ENCODE measurements at places on chromosomes 12 and 14. TPM values are rescaled to one million over a fixed set of nuclear protein-coding genes. Genes with fewer than 3 reads are reported as not detected.
A peak's percentile ranks its signal among the peaks of the same experiment; 100 is the strongest.

The TRHDE gene
- total RNA-seq = not detected

The PTGDR gene
- total RNA-seq = 1.4 TPM

- peak; percentile 33 for DNase-seq
Measured at GRCh38 chr12:53190108-53190729, 9.5 kb upstream of the CSAD start.

- no peak for DNase-seq
Measured at GRCh38 chr14:87207756-87208155, 785.2 kb downstream of the GALC start.

DNA sequence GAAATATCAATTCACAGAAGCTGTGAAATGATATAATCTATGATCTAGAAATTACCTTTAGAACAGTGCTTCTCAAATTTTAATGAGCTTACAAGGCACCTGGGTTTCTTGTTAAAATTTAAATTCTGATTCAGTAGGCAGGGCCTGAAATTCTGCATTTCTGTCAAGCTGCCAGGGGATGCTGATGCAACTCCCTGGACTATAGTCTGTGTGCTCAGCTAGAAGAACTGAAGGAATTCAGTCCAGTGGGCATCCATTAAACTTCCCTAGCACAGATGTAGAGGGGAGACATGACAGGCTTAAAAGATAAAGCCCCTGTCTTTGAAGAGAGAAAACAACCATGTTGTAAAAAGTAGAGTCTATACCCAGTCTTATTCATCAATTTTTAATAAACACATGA, 441.8 kb downstream of the TMTC2 start:
- no peak for DNase-seq

The TMEM132C gene
- total RNA-seq = not detected

- DNase-seq = no peak
Measured at GRCh38 chr14:64841121-64841651, 38.5 kb downstream of the SPTB start.

The ERGIC2 gene
- total RNA-seq = 127 TPM

DNA sequence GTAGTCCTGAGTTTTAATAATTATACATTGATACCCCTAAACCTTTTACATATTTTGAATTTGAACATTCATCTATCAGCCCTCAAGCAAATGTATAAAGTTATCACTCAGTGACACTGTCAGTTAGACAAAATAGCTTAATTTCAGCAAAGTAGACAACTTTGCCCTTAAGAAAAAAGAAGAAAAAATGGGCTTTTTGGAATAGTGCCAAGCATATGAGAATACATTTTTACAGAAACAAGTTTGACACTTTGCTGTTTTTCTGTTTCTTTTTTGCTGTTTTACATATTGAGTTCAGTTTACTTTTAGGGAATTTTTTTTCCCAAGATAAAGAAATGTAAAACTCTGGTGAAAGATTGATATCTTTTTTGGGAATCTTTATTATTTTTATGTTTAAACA, 14.3 kb downstream of the TBK1 start:
- no peak for DNase-seq

DNA sequence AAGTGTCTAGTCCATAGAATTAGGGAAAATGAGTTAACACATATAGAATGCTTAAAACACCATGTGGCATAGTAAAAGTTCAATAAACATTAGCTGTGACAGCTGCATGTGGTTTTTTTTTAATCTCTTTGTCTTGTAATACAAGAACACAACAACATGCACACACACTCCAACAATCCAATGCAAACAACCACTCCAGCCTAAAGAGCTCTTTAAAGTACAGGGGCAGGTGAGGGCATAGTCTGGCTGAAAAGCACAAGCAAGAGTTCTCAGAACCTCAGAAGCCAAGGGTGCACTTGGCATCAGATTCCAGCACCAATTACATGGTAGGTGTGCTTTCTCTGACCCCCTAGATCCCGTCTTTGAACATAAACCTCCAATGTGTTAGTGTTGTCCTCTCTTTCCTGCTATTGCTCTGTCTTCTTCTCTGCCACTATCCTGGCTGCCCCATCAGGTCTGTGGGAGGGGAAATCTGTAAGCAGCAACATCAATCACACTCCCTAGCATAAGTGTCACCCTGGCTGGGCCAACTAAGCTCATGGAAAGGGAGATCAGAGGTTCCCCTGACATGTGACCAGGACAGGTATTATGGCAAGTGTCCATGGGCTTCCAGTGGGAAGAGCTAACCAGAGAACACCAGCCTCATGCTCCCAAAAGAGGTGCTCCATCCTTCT, 91.0 kb downstream of the SLC8A3 start:
- no peak for DNase-seq

The TAS2R19 gene
- 0.88 TPM for total RNA-seq

The PRIMA1 gene
- total RNA-seq = not detected

- no peak for DNase-seq
Measured at GRCh38 chr12:4145990-4146859, 127.3 kb upstream of the CCND2 start.

DNA sequence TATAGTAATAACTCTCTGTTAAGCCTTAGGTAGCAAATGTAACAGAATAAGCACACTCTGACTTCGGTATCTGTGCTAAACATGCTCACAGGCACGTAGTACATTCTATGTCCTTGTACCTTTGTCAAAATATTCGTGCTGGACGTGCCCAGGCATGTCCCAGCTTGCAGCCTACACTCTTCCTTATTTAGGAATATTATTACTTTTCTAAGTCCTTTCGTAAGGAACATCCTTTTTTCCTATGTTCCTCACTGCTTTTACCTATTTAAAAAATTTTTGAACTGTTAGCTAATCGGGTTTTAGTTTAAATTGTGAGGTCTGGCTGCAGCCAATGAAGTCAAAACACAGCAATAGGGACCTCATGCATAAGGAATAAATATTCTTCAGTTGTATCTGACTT, 24.1 kb upstream of the UBC start:
- no peak for DNase-seq

GRCh38 chr12:9741726-9742125, 8.8 kb upstream of the CLECL1 start:
- DNase-seq = peak; percentile 68

The DNAJC22 gene
- total RNA-seq = not detected

DNA sequence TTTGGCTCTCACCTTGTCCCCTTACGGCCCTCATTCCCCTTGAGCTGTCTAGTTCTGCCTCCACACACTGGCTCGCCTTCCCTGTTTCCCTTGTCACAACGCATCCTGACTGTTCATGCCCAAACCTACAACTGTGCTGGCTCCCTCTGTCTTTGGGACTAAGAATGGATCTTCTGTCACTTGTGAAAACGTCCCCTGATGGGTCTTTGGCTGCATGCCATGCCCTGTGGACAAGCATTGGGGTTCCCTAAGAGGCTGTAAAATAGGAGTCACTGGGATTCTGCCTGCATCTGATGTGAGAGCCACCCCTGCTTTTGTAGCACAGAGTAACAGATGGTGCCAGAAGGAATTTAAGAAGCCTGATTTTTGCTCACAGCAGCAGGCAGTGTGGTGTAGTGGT, 285.3 kb upstream of the CRY1 start:
- no peak for DNase-seq

The CHGA gene
- total RNA-seq = not detected

DNA sequence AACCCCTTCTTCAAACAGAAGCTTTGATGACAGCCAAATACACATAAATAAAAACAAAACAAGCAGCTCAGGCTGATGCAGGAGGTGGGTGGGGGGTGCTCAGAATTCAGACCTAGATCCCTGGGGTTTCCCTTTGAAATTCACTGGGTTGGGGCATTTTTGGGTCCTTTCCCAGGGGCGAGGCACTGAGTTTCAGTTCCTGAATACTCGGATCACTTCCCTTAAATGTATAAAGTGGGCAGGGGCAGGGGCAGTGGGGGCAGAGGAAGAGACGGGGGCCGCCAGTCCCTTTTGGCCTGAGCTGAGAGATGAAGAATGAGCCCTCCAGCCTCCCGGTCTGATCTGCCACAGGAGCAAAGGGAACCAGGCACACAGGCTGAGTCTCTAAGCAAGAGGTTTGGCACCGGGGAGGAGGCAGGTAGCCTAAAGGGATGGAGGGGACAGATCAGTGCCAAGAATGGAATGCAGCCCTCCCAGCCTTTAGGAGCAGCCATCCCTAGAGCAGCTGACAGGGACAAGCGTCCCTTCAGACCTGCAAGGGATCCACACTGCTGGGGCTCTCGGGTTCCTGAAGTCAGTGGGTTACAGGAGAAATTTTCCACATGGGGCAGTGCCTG, 20.3 kb downstream of the KDM2B start:
- no peak for DNase-seq

- no peak for DNase-seq
Measured at GRCh38 chr12:44582521-44582920, 293.6 kb downstream of the NELL2 start.

- no peak for DNase-seq
Measured at GRCh38 chr12:26471560-26471959, 276.2 kb downstream of the SSPN start.

- no peak for DNase-seq
Measured at GRCh38 chr14:65502676-65503124, 90.2 kb downstream of the FUT8 start.

DNA sequence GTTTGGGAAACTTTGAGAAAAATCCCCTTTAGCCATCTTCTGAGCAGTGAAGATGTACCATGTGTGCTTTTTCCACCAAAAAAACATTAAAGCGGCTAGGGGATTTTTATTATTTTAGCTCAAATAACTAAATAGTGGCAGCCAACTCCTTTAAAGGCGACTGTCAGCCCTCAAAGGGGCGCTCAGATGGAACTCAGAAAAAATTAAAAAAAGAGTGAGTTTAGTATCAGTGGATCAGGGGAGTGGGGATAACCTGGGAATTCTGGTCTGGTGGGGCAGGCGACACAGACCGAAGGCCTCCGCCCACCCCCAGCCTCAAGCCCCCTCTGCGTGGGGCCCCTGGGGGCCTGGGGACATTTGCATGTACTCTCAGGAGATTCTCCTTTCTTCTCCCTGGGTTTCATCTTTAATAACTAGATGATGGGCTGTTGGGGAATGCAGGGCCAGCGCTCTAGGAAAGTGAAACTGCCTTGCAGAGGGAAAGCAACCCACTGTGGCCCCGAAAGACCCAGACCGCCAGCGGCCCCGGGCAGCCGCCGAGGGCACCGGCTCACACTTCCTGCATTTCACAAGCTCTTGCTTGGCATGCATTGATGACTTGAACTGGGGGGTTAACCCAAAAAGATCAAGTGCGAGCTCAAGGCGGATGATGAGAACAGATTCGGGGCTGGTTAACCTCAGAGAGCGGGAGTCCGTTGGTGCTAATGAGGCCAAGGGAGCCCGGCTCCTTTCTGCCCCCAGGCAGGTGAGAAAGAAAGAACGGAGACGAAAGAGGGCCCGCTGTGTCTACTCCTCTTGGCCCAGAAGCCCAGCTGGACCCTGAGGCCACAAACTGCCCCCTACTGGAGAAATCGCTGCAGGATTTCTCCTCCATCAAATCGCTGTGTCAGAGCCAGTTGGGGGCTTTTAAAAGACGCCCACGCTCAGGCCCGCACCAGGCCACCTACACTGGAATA, 7.3 kb upstream of the BATF start:
- peak; percentile 77 for DNase-seq

DNA sequence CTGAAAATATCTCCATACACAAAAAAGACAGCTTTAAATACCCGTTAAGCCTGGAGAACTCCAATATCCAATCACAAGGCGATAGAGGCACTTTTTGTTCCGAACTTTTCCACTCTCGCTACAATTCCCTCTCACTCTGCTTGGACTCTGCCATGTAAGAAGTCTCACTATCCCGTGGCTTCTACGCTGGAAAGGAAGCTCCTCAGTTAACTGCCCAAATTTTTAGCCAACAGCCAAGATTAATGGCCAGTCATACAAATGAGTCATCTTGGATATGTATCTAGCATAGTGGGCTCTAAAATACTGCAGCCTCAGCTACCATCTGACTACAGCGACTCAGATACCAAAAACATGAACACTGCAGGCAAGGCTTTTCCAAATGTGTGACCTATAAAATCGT, 45.5 kb upstream of the RERGL start:
- no peak for DNase-seq

The EPS8 gene
- 0.92 TPM for total RNA-seq

DNA sequence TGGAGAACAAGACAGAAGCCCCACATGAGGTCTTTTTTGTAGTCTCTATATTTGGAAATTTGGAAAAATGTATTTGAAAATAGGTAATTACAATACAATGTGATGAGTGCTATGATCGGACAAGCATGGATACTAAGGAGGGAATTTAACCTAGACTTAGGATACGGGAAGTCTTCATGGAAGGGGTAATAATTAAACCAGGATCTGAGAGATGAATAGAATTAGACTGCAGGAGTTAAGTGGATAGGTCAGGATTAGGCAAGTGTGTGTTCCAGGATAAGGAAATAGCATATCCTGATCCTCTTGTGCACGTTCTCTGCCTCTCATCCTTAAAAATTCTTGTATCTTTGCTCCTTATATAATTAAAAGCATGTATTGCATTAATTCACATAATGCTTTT, 223.3 kb upstream of the PRICKLE1 start:
- DNase-seq = no peak

GRCh38 chr12:28568704-28569103, 378.4 kb downstream of the CCDC91 start:
- DNase-seq = no peak

The TRPV4 gene
- total RNA-seq = not detected

DNA sequence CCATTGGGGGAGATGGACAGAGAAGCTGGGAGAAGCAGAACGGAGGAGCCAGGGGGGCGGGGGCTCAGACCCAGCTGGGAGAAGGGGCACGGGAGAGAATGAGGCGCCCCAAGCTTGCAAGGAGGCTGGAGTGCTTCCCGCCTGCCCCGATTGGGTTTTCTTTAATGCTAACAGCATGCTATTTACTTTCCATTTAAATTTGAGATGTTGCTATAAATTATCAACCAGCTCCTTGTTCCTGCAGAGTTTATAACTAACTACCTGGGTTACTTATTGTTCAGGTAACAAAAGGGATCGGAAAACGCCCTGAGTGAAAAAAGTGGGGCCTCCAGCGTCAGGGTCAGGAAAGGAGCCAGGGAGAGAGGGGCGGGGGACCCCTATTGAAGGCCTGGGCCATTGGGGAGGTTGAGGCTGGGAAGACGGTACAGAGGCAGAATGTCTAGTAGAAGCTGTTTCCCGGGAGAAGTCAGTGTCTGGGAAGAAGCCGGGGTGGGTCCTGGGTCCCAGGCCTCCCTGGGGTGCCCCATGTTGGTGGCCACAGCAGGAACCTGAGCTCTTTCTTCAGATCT, 2.5 kb downstream of the HNF1A start:
- no peak for DNase-seq

The ART4 gene
- not detected for total RNA-seq

GRCh38 chr12:79055926-79056674, 191.5 kb downstream of the SYT1 start:
- no peak for DNase-seq

- DNase-seq = no peak
Measured at GRCh38 chr12:1930803-1931597, 12.5 kb upstream of the CACNA2D4 start.

DNA sequence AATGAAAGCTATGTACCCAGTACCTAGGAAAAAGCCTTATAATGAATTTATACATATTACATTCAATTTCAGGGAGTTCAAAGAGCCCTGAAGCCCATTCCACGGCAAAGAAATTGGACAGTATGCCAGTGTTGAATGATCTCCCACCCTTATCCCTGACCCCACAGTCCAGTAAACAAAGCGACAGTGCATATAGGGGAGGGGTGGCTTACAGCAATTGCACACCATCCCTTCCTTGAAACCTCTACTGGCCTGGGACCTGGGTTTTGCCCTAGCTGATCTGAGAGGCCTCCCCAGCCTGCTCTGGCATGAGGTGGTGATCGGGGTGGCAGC, 17.3 kb upstream of the RND1 start:
- no peak for DNase-seq

- DNase-seq = no peak
Measured at GRCh38 chr14:74952180-74952665, 3.2 kb downstream of the PGF start.

The ACYP1 gene
- 39.2 TPM for total RNA-seq
